ENCODE measurements at places on chromosomes 3 and 15.

GRCh38 chr15:61205346-61205921, 23.7 kb downstream of the RORA start:
- no peak for DNase-seq

DNA sequence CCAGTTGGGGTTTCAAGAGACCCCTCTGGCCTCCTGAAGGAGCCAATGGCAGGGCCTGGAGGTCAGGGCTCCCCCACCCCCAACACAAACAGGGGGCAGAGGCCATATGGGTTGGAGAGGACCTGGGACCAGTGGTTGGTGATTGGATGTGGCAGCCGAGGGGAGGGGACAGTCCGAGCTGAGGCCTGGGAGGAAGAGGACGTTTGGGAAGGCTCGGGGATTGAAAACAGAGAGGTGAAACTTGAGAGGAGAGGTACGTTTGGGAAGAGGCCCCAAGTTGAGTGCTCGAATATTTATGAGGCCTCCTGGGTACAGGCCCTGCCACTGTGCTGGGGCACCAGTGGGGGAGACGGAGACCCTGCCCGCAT, 53.7 kb downstream of the DNAJB8 start:
- no peak for DNase-seq

GRCh38 chr3:69011096-69011730, 2.3 kb downstream of the EOGT start:
- no peak for DNase-seq

DNA sequence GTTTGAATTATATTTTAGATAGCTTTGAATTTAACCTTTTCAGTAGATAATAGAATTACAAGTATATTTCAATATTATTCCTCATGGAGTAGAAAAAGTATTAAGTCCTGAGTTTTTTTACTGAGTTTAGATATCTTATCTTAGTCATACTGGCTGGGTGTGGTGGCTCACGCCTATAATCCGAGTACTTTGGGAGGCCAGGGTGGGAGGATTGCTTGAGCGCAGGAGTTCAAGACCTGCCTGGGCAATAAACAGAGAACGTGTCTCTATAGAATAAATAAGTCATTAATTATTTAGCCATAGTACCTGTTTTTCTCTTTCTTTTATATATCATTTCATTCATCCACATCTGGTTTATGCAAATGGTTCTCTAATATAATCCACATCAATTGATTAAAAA, 9.9 kb downstream of the RAP2B start:
- no peak for DNase-seq

- no peak for DNase-seq
Observed at GRCh38 chr3:126300761-126301481, 56.3 kb downstream of the KLF15 start.

- no peak for DNase-seq
Observed at GRCh38 chr15:57611938-57612337, 20.2 kb downstream of the MYZAP start.

DNA sequence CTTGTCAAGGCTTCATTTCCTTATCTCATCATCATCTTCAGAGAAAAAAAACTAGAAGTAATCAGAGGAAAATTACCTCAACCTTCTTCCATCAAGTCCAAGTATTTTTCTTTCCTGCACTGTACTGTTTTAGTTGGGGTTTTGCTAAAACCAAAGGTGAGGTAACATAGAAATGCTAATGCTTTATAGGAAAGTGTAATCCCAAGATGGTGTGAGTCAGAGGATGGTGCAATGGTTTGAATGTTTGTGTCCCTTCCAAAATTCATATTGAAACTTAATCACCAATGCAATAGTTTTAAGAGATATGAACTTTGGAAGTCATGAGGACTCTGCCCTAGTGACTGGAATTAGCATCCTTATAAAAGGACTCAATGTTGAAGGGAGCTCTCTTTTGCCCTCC, 79.5 kb downstream of the KBTBD8 start:
- no peak for DNase-seq

DNA sequence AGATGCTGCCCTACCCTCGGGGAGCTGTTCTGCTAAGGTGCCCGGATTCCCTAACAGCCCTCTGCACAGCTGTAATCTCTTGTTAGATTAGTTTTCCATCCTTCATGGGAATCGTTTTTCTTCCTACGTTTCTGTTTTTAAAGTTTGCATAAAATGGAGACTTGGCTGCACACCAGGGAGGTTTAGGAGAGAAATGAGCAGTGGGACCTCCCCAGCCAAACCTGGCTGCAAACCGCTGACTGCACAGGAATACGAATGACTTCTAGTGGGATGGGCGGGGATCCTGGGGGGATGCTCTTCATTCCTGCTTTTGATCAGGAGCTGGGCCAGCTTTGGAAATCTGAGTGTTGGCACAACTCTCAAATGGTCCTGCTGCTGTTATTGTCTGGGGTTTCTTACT, 77.5 kb downstream of the THSD4 start:
- no peak for DNase-seq

DNA sequence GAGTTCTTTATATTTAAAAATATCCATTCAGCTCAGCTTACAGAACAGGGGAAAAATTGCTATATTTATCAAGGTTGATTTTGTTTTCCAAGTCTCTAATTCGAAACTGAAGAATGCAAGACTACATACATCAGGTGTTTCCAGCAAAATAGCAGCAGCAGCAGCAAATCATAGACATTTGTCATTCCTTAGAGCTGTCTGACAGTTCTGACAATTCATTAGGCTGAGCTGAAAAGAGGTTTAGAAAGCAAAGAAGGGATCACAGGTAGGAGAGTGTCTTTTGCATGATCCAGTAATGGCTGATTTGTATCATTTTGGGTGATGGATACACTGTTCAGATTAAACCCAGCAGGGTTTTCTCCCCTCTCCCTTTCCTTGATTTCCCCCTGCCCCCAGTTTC, 545.7 kb downstream of the MCTP2 start:
- no peak for DNase-seq

DNA sequence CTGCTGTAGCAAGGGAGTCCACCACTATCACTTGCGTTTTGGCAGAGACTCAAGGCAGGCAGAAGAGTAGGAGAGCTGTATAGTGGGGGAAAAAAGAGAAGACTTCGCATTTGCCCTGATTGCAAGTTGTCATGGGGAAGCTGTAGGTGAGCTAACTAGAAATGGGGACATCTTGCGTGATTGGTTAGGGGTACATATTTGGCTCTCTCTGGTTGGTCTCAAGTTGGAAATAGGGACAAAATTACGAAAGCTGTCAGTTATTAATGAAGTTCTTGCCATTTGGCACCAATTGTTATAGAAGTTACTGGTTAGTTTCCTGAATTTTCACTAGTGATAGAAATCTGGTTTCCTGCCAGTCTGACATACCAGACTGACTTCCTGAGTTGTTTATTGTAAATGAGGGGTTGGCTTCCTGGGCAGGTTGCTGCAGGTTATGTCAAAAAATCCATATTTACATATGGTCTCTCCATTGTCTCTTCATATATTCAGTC, 8.2 kb upstream of the SENP7 start:
- DNase-seq: no peak

DNA sequence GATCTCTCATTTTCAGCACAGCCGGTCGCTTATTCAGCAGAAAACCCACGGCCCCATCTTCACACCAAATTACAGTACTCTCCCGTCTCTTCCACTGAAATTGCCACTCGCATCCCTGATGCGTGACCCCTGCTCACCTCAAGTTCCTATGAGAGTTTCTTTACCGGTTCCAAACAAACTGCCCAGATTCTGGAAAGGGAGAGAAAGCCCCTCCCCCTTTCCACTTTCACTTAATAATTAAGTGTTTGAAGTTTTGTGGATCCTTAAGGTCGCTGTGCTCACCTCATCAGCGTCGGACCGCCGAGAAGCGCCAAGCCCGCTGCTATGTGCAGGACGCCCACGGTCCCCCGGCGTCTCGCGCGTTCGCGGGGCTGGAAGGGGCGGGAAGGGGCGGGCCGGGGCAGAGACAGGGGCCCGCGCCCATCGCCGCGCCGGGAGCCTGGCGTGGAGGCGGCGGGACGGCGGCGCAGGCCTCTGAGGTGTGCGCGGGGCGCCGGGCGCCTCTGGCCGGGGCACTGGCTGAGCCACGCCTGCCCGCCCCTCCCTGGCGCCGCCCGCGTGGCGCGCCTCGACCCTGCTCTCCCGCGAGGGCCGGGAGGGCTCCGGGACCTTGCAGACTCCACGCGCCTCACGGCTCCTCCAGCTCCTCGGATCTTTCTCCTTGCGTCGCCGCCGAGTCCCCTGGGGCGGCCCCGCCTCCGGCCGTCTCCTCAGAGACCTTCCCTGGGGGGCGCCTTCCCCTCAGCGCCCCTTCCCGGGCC, at the start of gene GPR156:
Gene GPR156, minus strand, starts transcription at position 476 of the 761 bp plus-strand sequence. CDS start 41,124 bp downstream, outside the sequence.
- no peak for DNase-seq

GRCh38 chr3:151293127-151293526, 14.8 kb upstream of the P2RY14 start:
- no peak for DNase-seq

DNA sequence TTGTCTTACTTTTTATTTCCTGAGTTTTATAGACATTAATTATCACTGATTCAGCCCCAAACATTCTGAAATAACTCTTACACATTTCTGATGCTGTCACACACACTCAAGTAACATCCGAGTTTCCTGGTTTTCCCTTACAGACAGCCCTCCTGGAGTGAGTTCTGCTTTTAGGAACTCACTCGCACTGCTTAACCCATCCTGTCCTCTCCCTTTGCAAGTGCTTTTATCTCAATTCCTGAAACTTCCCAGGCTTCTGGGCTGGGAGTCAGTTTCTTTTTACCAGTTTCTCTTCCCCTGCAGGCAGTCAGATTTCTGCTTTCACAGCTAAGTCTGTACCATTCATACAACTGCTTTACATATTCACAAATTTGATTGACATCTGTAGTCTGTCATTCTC, 15.6 kb upstream of the SH3GL3 start:
- no peak for DNase-seq

- DNase-seq: no peak
Observed at GRCh38 chr3:988785-989184, 104.0 kb upstream of the CNTN6 start.

DNA sequence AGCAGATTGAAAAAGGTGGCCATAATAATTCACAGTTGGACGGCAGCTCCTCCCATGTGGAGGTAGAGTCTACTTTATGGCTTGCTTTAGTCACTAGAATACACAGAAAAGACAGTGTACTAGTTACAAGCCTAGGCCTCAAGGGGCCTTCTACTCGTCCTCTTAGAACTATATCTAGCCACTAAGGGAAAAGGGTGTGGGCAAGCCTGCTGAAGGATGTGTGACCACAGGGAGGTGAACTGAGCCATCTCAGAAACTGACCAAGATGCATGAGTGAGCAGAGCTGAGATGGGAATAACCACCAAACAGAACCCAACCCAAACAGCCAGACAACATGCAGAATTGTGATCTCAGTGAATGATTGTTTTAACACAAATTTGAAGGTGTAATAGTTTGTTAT, 335.6 kb upstream of the LMCD1 start:
- no peak for DNase-seq

- DNase-seq: no peak
Observed at GRCh38 chr15:85642693-85643066, 152.0 kb downstream of the KLHL25 start.

DNA sequence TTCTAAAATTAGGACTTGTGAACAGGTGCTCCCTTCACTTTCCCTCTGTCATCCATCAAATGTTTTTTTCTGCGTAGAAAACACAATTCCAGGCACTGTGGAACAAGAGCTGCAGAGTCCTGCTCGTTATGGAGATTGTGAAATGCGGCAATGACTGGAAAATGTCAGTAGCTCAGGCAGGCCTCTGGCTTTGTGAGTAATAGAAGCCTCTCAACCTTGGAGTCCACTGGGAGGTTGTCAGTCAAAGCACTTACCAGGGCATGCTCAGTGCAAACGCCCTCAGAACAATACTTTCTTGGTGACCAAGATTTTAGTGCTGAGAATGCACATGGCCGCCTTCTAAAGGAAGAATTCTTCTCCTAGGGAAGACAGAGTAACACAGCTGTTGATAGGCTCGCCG, 26.7 kb upstream of the MED12L start:
- no peak for DNase-seq

- no peak for DNase-seq
Observed at GRCh38 chr3:184764191-184764590, 47.8 kb upstream of the VPS8 start.

GRCh38 chr3:57206423-57206822, 6.6 kb upstream of the HESX1 start:
- DNase-seq: no peak

- no peak for DNase-seq
Observed at GRCh38 chr3:172283841-172284357, 164.4 kb downstream of the GHSR start.

DNA sequence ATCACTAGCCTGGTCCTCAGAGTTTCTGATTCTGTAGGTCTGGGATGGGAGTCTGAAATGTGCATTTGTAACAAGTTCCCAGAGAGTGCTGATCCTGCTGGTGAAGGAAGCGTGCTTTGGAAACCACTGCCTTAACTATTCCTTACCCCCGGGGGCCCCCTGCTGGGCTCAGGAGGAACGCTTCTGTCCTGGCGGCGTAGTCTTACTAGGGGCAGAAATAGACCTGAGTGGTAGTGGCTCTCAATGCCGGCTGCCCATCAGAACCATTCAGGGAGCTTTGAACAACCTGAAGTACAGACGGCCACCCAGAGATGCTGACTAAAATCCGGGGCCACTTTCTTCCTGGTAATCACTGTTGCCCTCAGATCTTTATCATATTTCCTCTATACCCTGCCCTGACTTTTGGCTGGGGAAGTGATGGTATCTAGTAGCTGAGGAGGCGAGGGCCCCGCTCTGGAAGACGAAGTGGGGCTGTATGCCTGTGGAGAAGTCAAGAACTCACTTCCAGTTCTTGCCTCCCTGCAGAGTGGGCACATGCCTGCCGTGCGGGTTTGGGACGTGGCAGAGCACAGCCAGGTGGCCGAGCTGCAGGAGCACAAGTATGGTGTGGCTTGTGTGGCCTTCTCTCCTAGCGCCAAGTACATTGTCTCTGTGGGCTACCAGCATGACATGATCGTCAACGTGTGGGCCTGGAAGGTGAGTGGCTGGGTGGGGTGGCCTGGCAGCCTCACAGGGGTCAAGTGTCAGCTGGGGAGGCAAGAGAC, 16.3 kb upstream of the JMJD7 start:
- DNase-seq: peak; percentile 81

- peak; percentile 13 for DNase-seq
Observed at GRCh38 chr15:62125773-62126172, 39.3 kb downstream of the C2CD4B start.

GRCh38 chr15:55909036-55909811, 84.2 kb downstream of the NEDD4 start:
- DNase-seq: no peak

DNA sequence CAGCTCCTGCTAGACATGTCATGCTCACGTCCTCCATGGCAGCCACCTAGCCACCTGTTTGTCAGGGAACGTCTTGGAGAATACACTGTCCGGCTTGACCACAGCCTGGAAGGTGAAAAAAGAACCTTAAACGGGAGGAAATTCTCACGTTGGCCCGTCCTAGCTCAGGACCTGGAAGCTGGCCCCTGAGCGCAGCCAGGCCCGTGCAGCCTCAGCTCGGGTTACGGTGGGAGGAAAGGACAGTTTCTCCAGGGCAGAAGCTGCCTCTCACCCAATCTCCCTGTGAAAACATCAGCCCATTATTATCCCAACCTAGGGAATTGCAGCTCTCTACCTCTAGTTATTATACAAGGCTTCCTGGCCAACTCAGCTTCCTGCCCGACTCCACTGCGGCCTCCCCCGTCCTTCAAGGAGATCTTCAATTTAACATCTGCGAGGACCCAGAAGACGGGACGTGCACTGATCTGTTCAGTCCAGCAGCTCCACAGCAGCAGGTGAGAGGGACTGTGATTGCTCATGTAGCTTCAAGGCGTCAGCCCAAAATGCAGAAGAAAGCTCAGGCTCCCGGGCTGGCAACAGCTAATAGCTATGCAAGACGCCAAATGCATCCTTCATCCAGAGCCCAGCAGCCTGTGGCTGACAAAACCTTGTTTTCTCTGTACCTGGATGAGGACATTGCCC, 84.7 kb downstream of the ADAMTS17 start:
- DNase-seq: no peak

GRCh38 chr3:134650431-134651346, at the start of gene KY:
Gene KY (minus strand): TSS chr3:134651022. CDS start chr3:134650960, 62 bp downstream.
- DNase-seq: no peak
